RWPE2 (cell line): ENCODE measurements at places on chromosomes 2 and 18.

- DNase-seq, result no peak
Measured at GRCh38 chr2:41880561-41881243, 167.1 kb upstream of the PKDCC start.

GRCh38 chr2:74051504-74051903 is 66.8 kb downstream of the TET3 start:
- no peak for DNase-seq

- DNase-seq, result no peak
Measured at GRCh38 chr2:60336442-60337141, 216.9 kb downstream of the BCL11A start.

- DNase-seq, result no peak
Measured at GRCh38 chr2:54999182-54999581, 51.1 kb downstream of the RTN4 start.

DNA sequence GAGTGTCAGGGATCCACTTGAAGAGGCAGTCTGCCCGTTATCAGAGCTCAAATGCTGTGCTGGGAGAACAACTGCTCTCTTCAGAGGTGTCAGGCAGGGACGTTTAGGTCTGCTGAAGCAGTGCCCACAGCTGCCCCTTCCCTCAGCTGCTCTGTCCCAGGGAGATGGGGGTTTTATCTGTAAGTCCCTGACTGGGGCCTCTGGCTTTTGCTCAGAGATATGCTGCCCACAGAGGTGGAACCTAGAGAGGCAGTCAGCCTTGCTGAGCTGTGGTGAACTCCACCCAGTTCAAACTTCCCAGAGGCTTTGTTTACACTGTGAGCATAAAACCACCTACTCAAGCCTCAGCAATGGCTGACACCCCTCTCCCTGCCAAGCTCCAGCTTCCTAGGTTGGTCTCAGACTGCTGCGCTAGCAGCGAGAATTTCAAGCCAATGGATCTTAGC is 38.1 kb downstream of the PLEK start:
- no peak for DNase-seq

- no peak for DNase-seq
Measured at GRCh38 chr2:40824278-40824677, 372.4 kb upstream of the SLC8A1 start.

- no peak for DNase-seq
Measured at GRCh38 chr2:153072077-153072476, 353.7 kb downstream of the ARL6IP6 start.

GRCh38 chr2:101351207-101351606 is 36.1 kb downstream of the CREG2 start:
- no peak for DNase-seq

DNA sequence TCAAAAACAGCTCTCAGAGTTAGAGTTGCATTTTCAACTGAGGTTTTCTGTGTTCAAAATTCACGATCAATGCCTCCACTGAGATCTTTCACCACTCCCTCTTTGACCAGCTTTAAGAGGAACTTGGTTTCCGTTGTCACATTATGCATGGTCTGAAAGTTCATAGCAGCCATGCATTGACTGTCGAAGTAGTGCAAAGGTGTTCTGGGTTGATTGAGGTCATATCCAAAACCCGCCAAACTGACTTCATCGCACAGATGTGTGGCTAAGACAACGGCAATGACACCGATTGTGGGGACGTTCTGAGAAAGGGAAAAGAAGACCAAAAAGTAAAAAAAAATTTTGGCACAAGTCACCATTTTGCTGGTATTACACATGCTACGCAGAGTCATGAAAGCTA is 48.7 kb downstream of the ST3GAL5 start:
- no peak for DNase-seq

DNA sequence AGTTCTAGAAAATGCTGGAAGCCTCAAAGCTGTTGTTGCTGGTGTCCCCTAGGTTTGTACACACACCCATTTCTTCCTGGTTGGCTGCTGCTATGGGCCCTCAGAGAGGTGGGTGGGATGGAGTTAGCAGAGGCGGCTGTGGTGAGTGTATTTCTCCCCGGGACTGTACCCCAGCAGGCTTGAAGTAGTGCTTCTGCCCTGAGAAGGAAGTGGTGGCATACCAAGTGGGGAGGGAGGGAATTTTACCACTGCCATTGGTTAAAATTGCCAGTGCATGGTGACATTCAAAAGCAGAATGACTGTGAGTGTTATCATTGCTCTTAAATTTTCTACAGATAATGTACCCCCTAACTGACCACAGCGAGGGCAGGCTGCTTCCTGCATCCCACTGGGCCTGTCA is 125.6 kb upstream of the CAPN13 start:
- no peak for DNase-seq

DNA sequence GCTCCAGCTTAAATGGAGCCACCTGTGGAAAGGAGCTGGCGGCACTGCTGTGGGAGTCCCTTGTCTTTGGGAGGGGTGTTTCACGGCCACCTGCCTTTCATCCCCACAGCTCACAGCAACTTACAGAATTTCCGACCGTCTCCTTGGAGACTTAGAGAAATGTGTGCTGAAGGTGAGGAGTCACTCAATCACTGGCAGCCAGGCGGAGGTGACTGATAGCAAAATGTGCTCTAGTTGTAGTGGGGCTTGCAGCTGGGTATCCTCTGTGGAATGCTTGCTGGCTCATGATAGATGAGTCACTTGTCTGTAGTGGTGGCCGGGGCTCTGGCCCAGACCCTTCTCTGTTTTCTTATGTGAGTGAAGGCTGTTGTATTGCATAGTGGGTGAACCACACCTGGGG is 110.7 kb downstream of the SH3RF3 start:
- peak; percentile 72 for DNase-seq

DNA sequence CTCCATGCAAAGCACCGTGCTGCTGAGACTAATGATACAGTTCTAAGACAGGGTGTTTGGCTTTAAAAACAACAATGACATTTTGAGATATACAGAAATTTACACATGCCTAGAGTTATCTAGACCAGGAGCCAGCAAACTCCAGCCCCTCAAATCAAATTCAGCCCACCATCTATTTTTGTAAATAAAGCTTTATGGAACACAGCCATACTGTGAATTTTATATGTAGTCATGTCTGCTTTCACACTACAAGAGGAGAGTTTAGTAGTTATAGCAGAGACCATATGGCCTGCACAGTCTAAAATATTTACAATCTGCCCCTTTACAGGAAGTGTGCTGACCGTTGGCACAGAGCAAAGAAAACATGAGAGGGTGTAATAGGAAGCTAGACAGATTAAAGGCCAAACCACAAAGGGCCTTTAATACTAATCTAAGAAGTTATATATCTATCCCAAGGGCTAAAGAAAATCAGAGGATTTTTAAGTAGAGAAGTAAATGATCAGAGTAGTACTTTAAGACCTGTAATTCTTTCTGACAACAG is 39.4 kb downstream of the NBAS start:
- no peak for DNase-seq

DNA sequence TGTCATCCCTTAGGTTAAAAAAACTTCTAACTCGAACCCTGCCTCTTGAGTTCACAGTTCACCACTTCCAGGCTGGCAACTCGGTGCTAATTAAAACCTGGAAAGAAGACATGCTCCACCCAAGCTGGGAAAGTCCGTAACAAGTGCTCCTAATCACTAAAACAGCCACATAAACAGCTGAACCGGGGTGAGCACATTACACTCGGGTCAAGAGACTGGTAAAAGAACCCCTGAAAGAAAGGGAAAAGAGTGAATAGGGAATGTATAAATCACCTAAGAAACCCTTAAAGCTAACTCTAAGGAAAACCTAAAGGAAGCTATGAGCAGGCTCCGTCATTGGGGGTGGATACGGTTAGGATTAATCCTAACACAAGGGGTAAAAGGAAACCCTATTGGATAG is 102.0 kb downstream of the HIBCH start:
- no peak for DNase-seq

DNA sequence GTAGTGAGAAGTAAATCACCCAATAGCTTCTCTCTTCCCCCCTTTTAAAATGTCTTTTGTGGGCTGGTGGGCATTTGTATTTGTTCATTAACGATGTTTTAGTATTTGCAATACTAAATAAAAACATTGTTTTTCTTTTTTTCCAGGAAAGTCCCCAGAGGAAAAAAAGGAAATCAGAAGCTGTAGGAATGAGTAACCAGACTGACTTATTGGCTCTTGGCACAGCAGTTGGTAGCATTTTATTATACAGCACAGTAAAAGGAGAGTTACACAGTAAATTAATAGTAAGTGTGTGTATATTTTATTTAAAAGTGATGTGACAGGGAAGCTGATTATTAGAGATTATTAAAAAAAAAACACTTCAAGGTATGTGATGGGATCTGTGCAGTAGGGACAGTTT is 7.4 kb downstream of the WDR43 start:
- DNase-seq, result no peak

GRCh38 chr18:23453680-23454058 is 582 bp downstream of the RIOK3 start:
- DNase-seq, result no peak

GRCh38 chr2:134142341-134142738 is 111.5 kb upstream of the MGAT5 start:
- DNase-seq, result no peak

GRCh38 chr2:58387701-58388100 is 146.6 kb upstream of the FANCL start:
- no peak for DNase-seq

DNA sequence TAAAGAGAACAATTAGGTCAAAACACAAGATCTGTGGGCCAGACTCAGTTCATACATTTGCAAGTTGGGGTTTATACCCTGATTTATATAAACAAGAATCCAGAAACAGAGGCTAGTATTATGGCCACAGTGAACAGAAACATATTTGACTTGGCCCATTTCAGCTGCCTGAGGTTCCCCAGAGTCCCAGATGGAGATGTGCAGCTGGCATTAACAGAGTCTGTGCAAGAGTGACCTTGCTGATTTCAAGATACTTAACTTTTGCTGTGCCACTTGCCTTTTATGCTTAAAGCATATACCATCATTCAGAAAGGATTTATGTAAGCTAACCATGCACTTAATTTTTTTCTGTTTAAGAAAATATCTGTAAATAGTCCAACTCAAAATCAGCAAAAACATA is 636.3 kb downstream of the TRIB2 start:
- DNase-seq, result no peak

DNA sequence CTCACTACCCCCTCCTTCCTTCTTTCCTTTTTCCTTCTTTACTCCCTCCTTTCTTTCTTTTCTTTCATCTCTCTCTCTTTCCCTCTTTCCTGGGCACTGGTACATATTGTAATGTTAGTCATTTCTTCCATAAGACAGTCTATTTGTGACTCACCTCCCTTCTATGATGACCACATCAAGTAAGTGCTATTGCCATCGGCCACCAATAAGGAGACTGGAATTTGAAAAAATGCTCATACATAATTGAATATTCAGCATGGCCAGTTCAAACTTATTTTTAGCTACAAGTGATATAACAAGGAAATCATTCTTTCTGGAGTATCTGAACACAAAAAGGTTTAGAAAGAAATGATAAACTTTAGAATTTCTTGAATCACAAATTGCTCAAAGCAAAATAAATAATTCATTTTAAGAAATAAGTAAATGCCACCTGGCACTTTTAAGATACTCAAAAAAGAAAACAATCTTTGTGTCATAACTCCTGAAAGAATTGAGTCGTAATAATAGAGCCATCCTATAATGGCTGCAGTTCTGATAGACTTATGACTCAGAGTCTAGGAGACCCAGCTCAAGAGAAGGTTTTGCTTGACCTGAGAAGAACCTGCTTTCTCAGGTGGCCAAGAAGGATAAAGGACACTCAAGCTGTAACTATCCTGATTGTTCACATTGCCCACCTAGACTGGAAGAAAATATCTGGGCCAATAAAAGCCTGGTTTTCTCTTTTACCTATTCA is 51.6 kb upstream of the CCBE1 start:
- DNase-seq, result no peak

DNA sequence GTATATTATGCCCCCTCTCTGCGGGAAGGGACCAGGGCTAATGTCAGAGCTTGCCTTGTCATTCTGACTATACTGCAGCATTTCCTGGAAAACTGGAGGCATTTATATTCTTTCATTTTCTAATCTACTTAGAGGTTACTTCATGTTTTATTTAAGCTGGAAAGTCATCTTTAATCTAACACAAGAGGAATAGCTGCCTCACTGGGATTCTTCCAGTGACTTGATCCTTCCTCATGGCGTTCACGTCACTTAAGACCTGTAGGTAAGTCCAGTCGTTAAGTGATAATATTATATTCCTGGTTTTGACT is 727.6 kb upstream of the DDX18 start:
- no peak for DNase-seq

GRCh38 chr2:120750488-120751210 is 15.0 kb downstream of the GLI2 start:
- no peak for DNase-seq
